Psoas muscle (tissue), 8 donors: ENCODE measurements at places on chromosomes 16 and 17. TPM values are rescaled to one million over a fixed set of nuclear protein-coding genes. Genes with fewer than 3 reads are reported as not detected.

GRCh38 chr17:40014375-40014980, 762 bp upstream of the CSF3 start:
- peaks cover 55% of the 10 kb centered on the region for H3K4me1 ChIP-seq
- DNase-seq, result peak; percentile 45
- H3K27ac ChIP-seq, result peak overlapping the region; percentile 87
- H3K27me3 ChIP-seq, result no peaks in the 10 kb centered on the region
- H3K4me3 ChIP-seq, result no peak overlapping the region

GRCh38 chr16:35198223-35199199, 1739.1 kb downstream of the TP53TG3F start:
- H3K36me3 ChIP-seq, result no peaks in the 10 kb centered on the region
- no peaks in the 10 kb centered on the region for H3K4me1 ChIP-seq
- H3K27ac ChIP-seq, result no peak overlapping the region
- no peak overlapping the region for H3K4me3 ChIP-seq
- no peaks in the 10 kb centered on the region for H3K27me3 ChIP-seq
- DNase-seq, result no peak

GRCh38 chr17:38967290-38967738, at the start of gene FBXO47:
Gene FBXO47, minus strand, starts transcription at chr17:38967403. Its CDS starts 4,378 bp downstream, at chr17:38963025.
- peak; percentile 91 for DNase-seq
- H3K27me3 ChIP-seq, result no peaks in the 10 kb centered on the region
- H3K36me3 ChIP-seq, result no peaks in the 10 kb centered on the region
- H3K27ac ChIP-seq, result peak within 1 kb of the TSS; percentile 73

- peaks cover 2% of the 10 kb centered on the region for H3K27me3 ChIP-seq
- no peak overlapping the region for H3K27ac ChIP-seq
- DNase-seq, result peak; percentile 21
- H3K36me3 ChIP-seq, result no peaks in the 10 kb centered on the region
- no peak overlapping the region for H3K4me3 ChIP-seq
Observed at GRCh38 chr17:65278050-65278819, 141.1 kb downstream of the RGS9 start.

DNA sequence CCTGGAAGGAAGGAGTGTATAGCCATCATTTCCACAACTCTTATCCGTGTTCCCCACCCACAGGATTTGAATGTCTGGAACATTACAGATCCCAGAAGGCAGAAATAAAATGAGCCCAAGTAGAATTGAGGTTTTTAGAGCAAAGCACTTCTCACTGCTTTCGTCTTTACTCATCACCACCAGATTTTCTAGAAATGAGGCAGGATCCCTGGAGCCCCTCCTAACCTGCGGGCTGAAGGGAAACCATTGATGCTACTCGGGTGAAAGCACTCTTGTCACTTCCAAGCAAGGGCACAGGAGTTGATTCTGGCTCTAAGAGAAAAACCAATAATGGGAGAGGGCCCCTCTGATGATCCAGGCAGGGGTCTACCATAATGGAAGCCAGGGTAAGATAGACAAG, 2.8 kb upstream of the ALDOC start:
- no peak overlapping the region for H3K4me3 ChIP-seq
- no peaks in the 10 kb centered on the region for H3K27me3 ChIP-seq
- no peak overlapping the region for H3K27ac ChIP-seq
- no peak for DNase-seq

DNA sequence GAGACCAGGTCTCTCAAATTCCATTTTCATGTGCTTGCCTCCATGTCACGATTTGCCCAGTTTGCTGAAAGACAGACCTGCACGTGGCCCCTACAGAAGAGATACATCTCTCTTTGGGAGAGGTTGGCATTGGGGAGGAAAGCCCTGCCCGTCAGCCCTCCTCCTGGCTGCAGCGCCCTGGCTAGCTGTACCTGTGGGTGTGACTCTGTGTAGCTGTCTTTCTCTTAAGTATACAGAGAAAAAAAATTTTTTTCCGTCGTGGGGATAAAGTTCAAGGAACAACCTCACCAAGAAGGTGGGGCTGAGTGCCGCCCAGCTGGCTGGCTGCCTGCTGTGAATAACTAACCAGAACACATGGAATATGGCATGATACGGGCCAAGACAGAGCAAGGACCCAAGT, 26.5 kb downstream of the TMEM98 start:
- H3K27ac ChIP-seq, result no peak overlapping the region
- H3K27me3 ChIP-seq, result peaks cover 7% of the 10 kb centered on the region
- DNase-seq, result no peak
- no peaks in the 10 kb centered on the region for H3K36me3 ChIP-seq
- no peaks in the 10 kb centered on the region for H3K4me1 ChIP-seq
- H3K4me3 ChIP-seq, result no peak overlapping the region

DNA sequence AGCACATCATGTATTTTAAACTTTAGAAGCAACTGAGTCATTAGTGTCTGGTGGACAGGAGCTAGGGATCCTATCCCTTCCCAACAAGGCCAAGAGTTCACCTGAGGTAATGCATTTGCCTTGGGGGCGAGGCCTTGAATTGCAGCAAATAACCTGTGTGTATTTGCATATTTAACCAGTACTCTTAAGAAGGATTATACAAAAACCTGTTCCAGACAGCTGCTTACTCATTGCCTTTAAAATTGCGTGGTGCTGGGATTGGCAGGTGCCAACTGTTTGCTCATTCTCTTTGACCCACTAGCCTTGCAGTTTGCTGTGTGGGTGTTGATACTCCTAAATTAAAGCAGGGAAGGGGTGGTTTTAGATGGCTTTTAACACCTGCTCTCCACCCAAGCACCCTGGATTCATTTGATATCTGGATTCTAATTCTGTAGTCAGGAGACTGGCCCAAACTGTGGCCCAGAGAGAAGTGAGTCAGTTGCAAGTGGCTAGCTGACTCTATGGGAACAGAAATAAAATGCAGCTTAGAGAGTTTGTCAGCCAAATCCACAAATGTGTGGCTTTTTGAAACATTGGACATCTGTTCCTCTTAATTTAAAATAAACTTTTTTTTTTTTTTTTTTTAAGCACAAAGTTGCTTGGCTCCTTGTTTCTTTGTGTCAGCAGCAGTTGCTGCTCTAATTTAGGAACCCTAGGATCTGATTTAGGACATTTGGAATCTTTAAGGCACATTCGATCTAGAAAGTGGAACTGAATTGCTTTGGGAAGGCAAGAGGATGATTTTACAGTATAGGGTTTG, 46.9 kb downstream of the TUBD1 start:
- H3K27me3 ChIP-seq, result no peaks in the 10 kb centered on the region
- DNase-seq, result peak; percentile 62
- peak overlapping the region; percentile 92 for H3K27ac ChIP-seq
- peaks cover 7% of the 10 kb centered on the region for H3K36me3 ChIP-seq
- H3K4me3 ChIP-seq, result peak overlapping the region; percentile 9

GRCh38 chr16:67483150-67483549, at the start of gene AGRP:
Gene AGRP, minus strand, starts transcription at chr16:67483547. Its CDS starts 149 bp downstream, at chr16:67483398.
- no peaks in the 10 kb centered on the region for H3K27me3 ChIP-seq
- peak within 1 kb of the TSS; percentile 93 for H3K4me3 ChIP-seq
- H3K4me1 ChIP-seq, result peaks cover 16% of the 10 kb centered on the region
- H3K27ac ChIP-seq, result peak within 1 kb of the TSS; percentile 93

DNA sequence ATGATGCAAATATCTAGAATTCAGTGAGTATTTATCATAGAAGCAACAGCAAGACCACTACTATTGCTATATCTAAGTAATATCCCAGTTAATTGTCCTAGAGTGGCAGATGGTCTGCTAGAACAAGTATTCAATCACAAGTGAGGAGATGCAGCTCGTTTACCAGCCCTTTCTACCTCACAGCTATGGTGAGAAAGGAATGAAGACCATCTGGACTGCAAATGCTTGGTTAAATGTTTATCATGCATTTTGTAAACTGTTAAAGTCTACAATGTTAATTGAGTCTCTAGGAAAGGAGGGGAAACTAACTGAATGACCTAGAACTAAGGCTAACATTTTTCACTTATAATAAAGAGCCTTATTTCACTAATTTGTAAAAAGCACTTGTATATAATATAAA, 52.5 kb downstream of the CNOT1 start:
- H3K36me3 ChIP-seq, result peaks cover 17% of the 10 kb centered on the region
- H3K4me1 ChIP-seq, result no peaks in the 10 kb centered on the region
- no peak overlapping the region for H3K27ac ChIP-seq
- H3K27me3 ChIP-seq, result no peaks in the 10 kb centered on the region
- H3K4me3 ChIP-seq, result no peak overlapping the region

- H3K27ac ChIP-seq, result peak overlapping the region; percentile 87
- peak overlapping the region; percentile 100 for H3K4me3 ChIP-seq
- H3K4me1 ChIP-seq, result peaks cover 50% of the 10 kb centered on the region
- no peaks in the 10 kb centered on the region for H3K36me3 ChIP-seq
Observed at GRCh38 chr16:48608871-48609651, 919 bp downstream of the N4BP1 start.

DNA sequence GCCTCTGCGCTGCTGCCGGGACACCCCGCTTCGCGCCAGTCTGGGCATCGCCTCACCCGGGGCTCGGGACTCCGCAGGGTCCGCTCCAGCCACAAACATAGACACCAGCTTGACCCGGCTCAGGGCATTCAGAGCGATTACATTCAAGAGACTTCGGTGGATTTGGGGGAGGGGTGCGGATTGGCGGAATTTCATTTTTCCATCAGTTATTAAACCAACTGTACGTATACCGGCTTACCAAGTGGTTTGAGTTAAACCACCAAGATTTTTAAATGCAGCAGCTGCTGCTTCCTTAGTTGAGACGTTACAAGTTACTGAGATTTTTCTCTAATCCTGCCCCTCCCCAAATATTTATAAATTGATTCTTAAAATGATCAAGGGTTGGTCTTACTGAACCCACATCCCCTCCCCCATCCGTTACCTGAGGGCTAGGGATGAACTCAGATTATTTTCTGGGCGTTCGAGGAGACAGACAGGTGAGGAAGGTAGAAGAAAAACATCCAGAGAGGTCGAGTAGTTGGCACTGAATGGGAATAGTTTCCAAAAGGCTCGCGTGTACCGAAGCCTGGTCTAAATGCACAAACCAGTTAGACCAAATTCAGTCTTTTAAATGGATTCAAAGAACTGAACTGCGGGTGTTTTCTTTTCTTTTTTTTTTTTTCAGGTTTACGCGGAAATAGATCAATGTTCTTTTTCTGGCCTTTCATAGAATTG, 1.5 kb downstream of the CRHR1 start:
- peak overlapping the region; percentile 64 for H3K4me3 ChIP-seq
- no peak for DNase-seq
- H3K27ac ChIP-seq, result no peak overlapping the region
- H3K4me1 ChIP-seq, result peaks cover 16% of the 10 kb centered on the region
- H3K27me3 ChIP-seq, result no peaks in the 10 kb centered on the region

- H3K36me3 ChIP-seq, result no peaks in the 10 kb centered on the region
- no peaks in the 10 kb centered on the region for H3K4me1 ChIP-seq
- DNase-seq, result no peak
- H3K4me3 ChIP-seq, result no peak overlapping the region
- no peaks in the 10 kb centered on the region for H3K27me3 ChIP-seq
- H3K27ac ChIP-seq, result no peak overlapping the region
Observed at GRCh38 chr16:15777533-15778203, 79.2 kb downstream of the MYH11 start.

The ERAL1 gene
- 44.7 TPM for total RNA-seq

The DPEP1 gene
- not detected for total RNA-seq

The HS3ST4 gene
- not detected for total RNA-seq

The KRT12 gene
- not detected for total RNA-seq

The ABCC11 gene
- not detected for total RNA-seq

The KRT31 gene
- 4.6 TPM for total RNA-seq
